ENCODE measurements at places on chromosomes 5 and 9.

DNA sequence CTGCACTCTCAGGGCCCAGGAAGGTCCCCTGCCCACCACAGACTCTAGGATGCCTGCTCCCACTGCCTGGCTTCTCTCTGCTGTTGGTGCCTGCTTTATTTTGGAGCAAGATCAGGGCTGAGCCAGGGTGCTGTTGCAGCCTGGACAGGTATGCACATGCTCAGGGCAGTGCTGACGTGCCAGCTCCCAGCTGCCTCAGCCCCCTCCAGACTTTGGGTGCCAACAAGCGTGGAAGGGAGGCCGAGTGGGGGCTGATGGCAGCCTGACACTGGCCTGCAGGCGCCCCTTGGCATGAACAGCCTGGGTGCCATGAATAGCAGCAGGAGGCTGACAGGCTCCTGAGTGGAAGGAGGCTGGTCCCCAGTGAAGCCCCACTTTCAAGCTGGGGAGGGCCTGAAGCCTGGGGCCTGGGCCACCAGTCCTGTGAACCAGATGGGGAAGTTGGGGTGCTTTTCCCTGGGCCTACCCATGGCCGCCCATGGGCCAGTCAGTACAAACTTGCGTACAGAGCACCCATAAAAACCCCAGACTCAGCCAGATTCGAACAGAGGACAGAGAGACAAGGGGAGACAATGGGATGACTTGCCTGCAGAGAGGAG, 6.8 kb downstream of the AMBP start:
- DNase-seq = no peak

GRCh38 chr5:126248611-126249010, 174.6 kb upstream of the GRAMD2B start:
- DNase-seq = no peak

DNA sequence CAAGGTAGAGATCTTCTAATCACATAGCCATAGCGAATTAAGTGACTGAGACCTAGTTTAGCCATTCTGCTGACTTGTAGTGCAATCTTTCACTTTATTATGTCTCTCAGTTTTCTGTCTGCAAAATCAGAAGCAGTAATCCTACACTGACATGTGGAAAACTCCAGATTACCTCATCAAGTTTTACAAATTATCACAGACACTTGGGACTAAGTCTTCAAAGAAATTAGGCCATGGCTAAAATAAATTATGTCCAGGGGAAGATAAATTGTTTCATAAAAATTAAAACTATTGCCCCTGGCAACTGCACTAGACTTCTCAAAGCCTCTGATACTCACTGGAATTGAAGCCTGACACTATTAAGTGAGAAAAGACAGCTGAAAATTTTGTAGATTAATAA, 129.9 kb upstream of the RGMB start:
- DNase-seq = no peak

GRCh38 chr5:32103521-32103920, 70.6 kb downstream of the GOLPH3 start:
- DNase-seq = no peak

GRCh38 chr5:132220491-132220890, 7.2 kb downstream of the P4HA2 start:
- DNase-seq = no peak

- no peak for DNase-seq
Observed at GRCh38 chr5:11234501-11234911, 473.5 kb upstream of the DAP start.

DNA sequence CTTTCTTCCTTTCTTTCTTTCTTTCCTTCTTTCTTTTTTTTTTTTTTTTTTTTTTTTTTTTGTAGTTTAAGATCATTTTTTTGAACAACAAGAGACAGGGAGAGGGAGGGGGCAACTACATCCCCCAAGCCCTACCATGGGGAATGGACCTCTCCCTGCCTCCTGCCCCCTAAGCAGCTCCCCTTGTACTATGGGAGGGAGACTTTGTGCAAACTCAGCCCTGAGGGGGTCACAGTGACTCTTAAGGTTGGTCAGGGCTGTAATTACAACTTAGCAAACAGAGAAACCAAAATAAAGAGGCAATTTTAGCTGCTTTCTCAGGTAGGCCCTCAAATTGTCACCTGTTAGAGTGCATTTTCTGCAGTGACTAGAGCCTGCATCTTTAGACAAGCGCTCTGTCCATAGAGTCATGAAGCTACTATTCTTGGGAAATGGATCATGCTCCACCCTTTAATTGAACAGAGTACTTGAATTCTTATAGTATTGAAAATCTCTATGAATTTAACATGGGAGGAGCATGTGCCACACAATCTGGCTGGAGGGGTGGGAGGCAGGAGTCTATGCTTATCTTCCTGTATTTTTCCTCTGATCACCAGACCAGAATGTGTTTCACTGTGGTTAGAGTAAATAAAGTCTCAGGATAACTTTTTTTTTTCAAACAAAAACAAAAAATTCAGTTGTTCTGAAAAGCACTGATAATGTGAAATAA, 24.3 kb upstream of the PIK3R1 start:
- DNase-seq = no peak

DNA sequence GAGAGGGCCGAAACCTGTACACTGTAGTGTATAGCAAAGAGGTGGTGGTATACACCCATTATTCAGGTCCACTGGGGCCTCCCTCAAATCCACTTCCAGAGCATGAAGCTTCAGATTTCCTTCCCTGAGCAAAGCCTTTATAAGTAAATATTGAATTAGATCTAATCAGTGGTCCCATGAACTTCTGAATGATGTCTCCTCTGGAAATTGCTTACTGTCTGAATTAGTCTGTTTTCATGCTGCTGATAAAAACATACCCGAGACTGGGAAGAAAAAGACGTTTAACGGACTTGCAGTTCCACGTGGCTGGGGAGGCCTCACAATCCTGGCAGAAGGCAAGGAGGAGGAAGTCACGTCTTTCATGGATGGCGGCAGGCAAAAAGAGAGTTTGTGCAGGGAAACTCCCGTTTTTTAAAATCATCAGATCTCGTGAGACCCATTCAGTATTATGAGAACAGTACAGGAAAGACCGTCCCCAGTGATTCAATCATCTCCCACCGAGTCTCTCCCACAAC, 193.5 kb downstream of the NR3C1 start:
- no peak for DNase-seq

- no peak for DNase-seq
Observed at GRCh38 chr5:96324708-96325107, 108.3 kb downstream of the PCSK1 start.

GRCh38 chr5:14781106-14781505, 90.5 kb downstream of the ANKH start:
- no peak for DNase-seq

GRCh38 chr9:15206903-15207696, 99.9 kb downstream of the TTC39B start:
- DNase-seq = no peak

GRCh38 chr9:107734256-107735013, 244.9 kb upstream of the KLF4 start:
- DNase-seq = no peak

DNA sequence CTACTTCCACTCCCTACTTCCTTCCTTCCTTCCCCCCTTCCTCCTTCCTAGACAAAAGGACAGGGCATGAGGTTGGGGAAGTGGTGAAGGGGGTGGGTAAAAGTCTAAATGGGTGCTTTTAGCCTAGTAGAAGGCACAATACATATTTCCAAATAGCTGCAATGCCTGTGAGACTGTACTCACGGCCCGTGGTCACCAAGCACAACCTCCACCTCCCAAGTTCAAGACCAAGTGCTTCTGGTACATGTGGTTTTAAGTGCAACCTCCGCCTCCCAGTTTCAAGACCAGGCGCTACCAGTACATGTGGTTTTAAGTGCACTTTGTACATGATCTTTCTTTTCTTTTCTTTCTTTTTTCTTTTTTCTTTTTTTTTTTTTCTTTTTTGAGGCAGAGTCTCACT, 14.5 kb upstream of the NTNG2 start:
- DNase-seq = no peak

DNA sequence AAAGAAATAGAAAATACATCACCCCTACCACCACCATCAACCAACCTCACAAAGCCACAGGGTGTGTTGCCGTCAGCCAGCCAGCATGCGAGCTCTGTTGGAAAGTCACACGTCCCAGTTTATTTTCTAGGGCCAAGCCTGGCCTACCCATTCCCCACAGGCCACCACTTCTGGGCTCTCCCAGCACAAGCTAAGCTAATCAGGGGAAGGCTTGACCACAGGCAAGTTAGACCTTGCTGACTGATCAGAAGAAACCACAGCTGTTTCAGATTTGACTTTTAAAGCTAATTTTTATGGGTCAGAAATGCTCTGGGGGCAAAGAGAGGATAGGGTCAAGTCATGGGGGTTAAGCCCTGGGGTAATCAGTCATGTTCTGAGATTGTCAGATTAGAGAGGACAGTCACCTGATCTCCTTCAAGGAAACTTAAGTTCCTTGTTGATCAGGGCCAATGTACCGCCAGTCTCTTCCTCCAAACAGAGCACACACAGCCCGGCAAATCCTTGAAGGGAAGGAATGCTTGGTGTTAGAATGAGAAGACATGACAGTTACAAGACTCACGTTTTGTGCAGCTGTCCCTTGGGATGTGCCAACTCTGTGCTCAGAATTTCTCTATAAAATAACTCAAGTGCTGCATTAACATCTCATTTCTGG, 7.6 kb downstream of the SHB start:
- DNase-seq = no peak

DNA sequence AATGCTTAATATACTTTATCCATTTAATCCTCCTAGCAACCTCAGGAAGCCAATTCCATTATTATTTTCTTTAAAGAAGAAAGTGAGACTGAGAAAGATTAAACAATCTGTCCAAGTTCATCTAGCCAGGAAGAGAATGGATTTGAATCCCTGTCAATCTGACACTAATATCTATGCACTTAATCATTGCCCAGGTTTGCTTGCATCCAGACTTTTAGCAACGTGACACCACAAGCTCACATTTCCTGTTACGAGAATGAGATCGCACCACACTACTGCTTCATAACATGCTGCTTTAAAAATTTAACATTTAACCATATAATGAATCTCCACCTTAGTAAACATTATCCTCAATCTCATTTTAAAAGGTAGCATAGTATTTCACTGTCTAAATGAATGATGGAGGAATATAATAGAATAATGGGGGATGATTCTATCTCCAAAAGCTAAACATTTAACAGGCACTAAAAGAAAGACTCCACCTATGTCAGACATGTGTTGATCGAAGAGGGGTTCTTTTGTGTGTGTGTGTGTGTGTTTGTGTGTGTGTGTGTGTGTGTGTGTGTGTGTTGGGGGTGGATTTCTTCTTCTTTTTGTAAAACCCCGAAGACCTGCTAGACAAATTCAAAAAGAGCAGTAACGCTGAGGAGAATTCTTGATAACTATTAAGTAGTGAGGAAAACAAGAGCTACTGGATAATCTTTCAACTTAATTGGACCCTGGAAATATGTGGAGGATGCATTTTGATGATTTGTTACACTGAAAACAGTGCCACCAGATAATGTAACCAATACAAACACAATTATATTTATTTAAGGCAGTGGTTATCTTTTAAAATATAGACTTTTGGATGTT, 138.7 kb upstream of the NR3C1 start:
- no peak for DNase-seq

DNA sequence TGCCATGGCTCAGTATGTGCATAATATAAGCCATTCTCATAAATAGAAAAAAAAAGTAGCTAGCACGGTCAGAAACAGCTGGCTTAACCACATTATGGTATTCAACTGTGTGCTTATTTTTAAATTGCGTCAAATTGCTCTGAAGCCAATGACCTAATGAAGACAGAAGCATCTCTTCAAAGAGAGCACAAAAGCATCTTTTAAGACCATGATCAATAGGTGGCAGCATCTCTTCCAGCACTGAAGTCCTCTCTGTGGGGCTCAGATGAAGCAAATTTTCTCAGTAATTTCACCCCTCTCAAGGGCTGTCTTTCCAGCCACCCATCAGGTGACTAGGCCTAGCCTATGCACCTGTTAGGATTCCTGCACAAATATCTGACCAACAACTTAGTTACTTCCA, 251.4 kb downstream of the GLIS3 start:
- DNase-seq = no peak

DNA sequence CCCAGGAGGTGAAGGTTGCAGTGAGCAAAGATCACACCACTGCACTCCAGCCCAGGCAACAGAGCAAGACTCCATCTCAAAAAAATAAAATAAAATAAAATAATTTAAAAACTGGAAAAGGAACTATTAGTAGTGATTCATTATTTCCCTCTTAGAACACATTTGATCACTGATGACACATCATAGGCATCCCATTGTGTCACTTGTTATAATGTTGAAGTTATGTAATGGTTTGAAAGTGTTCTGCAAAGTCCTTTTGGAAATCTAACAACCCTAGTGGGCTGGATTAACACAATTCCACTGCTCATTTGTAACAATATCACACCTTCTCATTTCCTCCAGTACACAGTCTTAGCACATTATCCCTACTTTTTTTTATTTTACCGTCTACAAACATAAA, 81.8 kb upstream of the LMNB1 start:
- no peak for DNase-seq

DNA sequence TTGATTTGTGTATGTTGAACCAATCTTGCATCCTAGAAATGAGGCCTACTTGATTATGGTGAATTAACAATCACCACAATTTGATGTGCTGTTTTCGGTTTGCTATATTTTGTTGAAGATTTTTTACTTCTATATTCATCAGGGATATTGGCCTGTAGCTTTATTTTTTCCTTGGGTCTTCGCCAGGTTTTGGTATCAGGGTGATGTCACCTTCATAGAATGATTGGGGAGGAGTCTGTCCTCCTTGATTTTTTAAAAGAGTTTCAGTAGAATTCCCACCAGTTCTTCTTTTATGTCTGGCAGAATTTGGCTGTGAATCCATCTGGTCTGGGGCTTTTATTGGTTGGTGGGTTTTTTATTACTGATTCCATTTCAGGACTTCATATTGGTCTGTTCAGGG, 115.2 kb downstream of the CPLANE1 start:
- DNase-seq = no peak

DNA sequence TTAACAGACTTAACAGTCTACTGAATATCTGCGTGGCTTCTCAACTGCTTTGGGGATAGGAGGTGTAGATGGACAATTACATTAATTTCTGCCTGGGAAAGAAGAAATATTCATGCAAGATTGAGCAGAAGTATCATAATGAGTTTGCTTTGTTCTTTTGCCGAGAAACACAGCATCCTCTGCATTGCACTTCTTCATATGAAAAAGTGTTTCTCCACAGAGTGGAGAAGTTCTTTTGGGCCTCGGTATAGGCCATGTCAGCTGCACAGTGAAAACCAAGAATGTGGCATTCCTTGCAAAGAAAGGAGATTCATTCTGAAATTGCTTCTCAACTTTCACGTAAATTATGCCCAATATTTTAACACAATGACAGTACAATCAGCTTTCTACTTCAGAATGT, 17.6 kb upstream of the SNX2 start:
- DNase-seq = no peak

DNA sequence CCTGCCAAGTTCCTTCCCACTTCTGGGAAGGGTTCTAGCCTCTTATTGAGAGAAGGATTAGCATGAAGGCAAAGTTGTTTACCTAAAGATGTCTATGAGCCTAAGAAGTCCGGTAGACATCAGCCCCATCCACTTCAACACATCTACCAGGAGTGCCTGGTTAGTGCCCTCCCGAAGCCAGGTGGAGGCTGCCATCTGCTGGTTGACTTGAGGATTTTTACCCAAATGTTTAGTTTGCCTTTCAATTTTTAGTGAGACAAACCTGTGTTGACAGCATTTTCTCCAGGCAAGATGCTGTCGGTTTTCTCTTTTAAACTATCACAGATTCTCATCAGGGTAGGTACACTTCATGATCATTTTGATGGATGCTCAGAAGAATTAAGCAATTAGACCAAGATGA, 83.6 kb upstream of the TNFSF8 start:
- no peak for DNase-seq
